ENCODE measurements at places on chromosomes 6 and 20.

GRCh38 chr6:32212076-32212760, 11.6 kb downstream of the NOTCH4 start:
- DNase-seq: no peak

DNA sequence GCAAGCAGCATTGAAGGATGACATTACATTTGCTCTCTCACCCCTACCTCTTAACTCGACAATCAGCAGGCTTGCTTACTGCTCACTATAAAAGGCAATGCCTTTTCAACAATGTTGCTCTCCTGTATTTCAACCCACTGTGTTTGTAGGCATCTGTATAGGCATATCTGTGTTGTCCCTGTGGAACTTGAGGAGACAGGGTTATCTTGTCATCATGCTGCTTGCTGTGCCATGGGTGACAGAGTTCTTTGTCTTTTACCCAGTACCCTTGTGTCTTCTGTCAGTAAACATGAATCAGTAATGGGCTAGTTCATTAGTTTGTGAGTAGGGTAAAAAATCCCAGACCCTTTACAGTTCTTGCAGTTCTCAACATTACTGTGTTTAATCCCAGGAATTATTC, 25.2 kb downstream of the PHF3 start:
- no peak for DNase-seq

- no peak for DNase-seq
Measured at GRCh38 chr6:80280262-80281010, 174.0 kb downstream of the BCKDHB start.

- no peak for DNase-seq
Measured at GRCh38 chr6:16419636-16420336, 181.4 kb downstream of the GMPR start.

- no peak for DNase-seq
Measured at GRCh38 chr6:77715588-77715987, 62.7 kb downstream of the MEI4 start.

Data from stimulated activated CD4-positive, alpha-beta T cell treated with anti-CD3 and anti-CD28 coated beads, Interleukin-4, amount 100 ng/mL, for 24 hours (primary cell).